G401 (cell line): ENCODE measurements at places on chromosomes 3 and 15. TPM values are rescaled to one million over a fixed set of nuclear protein-coding genes. Genes with fewer than 3 reads are reported as not detected.
A peak's percentile ranks its signal among the peaks of the same experiment; 100 is the strongest.

GRCh38 chr3:178117641-178118040 is 418.6 kb upstream of the KCNMB2 start:
- no peak for DNase-seq

DNA sequence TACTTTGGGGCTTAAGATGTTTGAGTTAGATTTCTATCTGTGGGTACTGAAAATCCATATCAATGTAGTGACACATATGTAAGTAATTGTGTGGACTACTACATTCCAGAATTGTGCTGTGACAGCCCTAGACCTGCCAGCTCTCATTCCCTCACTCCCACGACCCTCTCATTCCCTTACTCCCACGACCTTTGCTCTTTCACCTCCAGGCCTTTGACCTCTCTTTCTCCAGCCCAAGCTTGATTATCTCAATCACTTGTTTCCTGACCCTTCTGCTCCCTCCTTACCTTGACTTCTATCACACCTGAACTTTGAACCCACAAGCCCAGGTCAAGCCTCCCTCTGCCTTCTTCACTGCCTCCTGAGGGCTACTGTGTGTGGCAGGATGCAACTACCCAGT is 3.6 kb upstream of the RUVBL1 start:
- DNase-seq: no peak

GRCh38 chr3:149545049-149545448 is 70.6 kb downstream of the TM4SF4 start:
- DNase-seq: no peak

DNA sequence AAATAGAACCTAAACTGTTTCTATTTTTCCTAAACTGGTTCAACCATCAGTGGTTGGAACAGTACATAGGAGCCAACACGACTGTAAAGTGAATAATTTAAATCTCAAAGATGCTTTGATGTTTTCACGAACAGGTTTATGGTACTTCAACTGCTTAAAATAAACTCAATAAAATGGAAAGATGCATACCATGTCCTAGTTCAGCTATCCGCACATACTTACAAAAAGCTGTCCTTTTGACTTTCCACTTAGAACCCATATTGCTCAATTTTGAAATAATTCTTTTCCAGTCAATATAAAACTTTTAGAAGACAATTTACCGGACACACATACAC is 902 bp downstream of the CMTM6 start:
- DNase-seq: peak; percentile 14

DNA sequence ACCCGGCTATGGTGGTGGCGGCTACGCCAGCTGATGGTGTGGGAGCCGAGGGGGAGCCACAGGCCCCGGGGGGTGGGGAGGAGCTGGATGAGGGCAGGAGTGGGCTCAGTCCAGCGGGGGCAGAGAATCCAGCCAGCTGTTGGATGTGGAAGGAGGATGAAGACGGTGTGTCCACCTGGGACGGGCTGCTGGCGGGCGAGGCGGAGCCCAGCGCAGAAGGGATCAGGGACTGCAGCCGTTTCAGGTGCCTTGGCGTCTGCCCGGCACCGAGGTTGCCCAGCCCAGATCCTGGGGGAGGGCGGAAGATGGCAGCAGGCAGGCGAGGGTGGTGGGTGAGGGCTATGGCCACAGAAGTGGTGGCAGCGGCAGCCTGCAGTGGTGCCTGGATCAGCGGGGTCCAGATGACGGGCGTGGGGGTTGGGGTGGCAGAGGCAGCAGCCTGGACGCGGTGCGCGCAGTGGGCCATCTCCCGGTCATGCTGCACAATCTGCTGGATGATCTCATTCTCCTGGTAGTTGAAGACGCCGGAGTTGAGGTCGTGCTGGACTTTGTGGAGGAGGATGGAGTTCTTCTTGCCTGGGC is 45.3 kb downstream of the HCN4 start:
- no peak for DNase-seq

GRCh38 chr15:95346721-95347475 is 983.6 kb upstream of the NR2F2 start:
- DNase-seq: no peak

GRCh38 chr3:66452303-66453011 is 48.4 kb downstream of the LRIG1 start:
- peak; percentile 37 for DNase-seq

DNA sequence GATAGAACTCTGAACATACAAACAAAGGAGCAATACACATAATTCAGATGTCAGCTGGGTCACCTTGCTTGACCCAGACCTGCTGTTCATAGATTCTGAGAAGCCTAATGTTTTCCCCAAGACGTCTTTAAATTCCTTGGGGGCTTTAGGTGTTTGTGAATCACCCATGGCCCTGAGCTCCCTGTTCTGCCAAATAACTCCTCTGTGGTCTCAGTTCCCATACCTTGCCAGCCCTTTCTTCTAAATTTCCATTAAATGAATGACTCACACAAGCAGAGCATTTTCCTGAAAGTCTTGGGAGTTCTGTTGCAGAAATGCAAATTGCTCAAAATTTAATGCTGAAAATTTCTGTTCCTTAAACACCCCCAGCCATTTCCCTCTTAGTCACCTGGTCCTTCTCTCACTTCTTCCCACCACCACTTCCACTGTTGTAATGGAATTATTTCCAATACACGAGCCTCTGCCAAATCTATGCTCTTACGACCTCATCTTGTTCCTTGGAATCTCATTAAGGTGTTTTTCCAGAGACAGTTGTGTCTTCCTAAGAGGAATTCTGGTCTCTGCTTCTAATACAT is 33.4 kb upstream of the PSMD6 start:
- DNase-seq: no peak

- DNase-seq: peak; percentile 52
These were observed 740 bp upstream of the ZBTB47 start for GRCh38 chr3:42652611-42653302.

GRCh38 chr15:73631915-73632669 is 1.1 kb downstream of the NPTN start:
- peak; percentile 70 for DNase-seq

- no peak for DNase-seq
These were observed 19.1 kb upstream of the XYLB start for GRCh38 chr3:38327335-38328009.

DNA sequence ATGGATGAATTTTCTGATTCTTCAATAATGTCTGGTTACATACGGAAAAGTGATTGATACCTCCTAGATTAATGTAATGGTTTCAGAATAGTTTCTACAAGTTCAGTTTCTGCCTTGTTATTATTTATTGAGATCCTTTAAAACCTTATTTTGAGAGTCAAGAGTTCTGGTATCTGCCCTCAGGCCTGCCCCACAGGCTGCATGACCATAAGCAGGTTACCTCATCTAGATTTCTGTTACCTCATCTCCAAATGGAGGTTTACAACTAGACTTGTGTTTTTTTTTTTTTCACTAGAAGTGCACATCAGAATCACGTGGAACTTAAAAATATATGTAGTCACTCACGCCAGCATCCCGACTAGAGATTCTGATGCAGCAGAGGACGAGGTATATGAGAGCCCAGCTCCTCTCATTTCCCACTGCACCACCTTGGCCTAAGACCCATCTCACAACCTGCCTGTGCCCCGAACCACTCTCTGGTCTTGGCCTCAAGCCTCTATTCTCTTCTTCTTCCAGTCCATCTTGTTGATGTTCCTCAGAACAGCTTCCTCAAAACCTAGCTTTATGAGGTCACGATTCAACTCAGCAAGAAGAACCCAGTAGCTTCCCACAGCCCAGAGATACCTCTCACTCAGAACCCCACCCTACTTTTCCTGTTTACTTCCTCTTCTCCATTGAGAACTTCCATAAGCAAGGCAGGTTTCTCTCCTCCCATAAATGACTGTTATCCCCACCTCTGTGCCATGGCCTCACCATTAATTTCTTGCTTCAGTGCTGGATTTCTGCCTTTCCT is 353.4 kb downstream of the CHST2 start:
- DNase-seq: no peak

- no peak for DNase-seq
These were observed 70.1 kb downstream of the HMCES start for GRCh38 chr3:129348734-129349133.

DNA sequence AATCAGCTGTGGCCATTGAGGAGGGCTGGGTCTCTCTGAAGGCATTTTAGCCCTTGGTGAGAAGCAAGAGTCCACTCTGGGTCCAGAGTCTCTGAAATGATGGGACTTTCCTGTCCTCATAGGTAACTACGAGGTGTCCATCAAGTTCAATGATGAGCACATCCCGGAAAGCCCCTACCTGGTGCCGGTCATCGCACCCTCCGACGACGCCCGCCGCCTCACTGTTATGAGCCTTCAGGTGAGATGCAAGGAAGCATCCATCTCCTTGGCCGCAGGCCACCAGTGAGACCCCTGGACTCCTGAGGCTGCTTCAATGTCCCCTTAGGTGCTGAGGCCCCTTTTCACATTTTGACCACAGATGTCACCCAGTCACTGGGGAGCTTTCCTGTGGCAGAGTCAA is 54.9 kb downstream of the DNASE1L3 start:
- no peak for DNase-seq

The TRPM1 gene
- total RNA-seq: 3.2 TPM in 1 of 2 replicates, not detected in the other

The HMG20A gene
- total RNA-seq: 8.6 and 9.8 TPM in 2 replicates

The ANKUB1 gene
- not detected in 2 replicates for total RNA-seq

The DET1 gene
- total RNA-seq: 2.1 and 4.2 TPM in 2 replicates

The GOLGA8S gene
- total RNA-seq: not detected in 2 replicates

The PCSK6 gene
- total RNA-seq: 0.06 and 0.37 TPM in 2 replicates

The AADACL2 gene
- total RNA-seq: not detected in 2 replicates
